ENCODE measurements at places on chromosomes 2 and 18.
A peak's percentile ranks its signal among the peaks of the same experiment; 100 is the strongest.

DNA sequence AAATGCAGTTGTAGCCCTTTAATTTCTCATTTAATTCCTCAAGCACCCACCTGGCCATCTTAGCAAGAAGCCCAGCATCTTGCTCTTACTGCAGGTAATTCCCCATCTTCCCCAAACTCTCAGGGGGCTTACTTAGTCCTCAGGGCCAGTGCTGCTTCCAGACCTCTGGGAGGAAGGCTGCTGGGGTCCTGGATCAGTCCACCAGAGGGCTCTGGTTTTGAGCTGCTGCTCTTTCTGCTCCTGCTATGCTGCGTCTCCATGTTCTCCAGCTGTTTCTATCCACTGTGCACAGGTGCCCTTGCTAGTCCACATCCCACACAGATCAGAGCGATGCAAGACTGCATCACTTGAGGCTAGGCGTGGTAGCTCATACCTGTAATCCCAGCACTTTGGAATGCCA, 34.5 kb upstream of the TMEM87B start:
- no peak for ATAC-seq

- ATAC-seq = peak; percentile 66
These were observed 464 bp downstream of the CYBRD1 start for GRCh38 chr2:171522788-171523087.

- no peak for ATAC-seq
These were observed 36.6 kb upstream of the MRPL19 start for GRCh38 chr2:75609937-75610508.

GRCh38 chr2:62293490-62294271, 97.8 kb downstream of the B3GNT2 start:
- peak; percentile 97 for ATAC-seq

- ATAC-seq = no peak
These were observed 9.6 kb upstream of the AQP4 start for GRCh38 chr18:26875040-26875654.

All from motor neuron (in vitro differentiated cells).